Parietal lobe (tissue), 2 donors: ENCODE measurements at places on chromosomes 13 and 19. TPM values are rescaled to one million over a fixed set of nuclear protein-coding genes. Genes with fewer than 3 reads are reported as not detected.

Gene GAPDHS
- not detected for total RNA-seq

Gene ZNF665
- 10.0 TPM for total RNA-seq

Gene SYCN
- not detected for total RNA-seq

Gene ZNF626
- total RNA-seq, result 42.3 TPM

Gene ZNF737
- total RNA-seq, result 136 TPM

Gene GNG7
- total RNA-seq, result 5.6 TPM

Gene FZR1
- 62.0 TPM for total RNA-seq
